ENCODE measurements at places on chromosomes 13 and 19.

- no peak for DNase-seq
These were observed 2.7 kb upstream of the FAM174C start for GRCh38 chr19:1272423-1273262.

DNA sequence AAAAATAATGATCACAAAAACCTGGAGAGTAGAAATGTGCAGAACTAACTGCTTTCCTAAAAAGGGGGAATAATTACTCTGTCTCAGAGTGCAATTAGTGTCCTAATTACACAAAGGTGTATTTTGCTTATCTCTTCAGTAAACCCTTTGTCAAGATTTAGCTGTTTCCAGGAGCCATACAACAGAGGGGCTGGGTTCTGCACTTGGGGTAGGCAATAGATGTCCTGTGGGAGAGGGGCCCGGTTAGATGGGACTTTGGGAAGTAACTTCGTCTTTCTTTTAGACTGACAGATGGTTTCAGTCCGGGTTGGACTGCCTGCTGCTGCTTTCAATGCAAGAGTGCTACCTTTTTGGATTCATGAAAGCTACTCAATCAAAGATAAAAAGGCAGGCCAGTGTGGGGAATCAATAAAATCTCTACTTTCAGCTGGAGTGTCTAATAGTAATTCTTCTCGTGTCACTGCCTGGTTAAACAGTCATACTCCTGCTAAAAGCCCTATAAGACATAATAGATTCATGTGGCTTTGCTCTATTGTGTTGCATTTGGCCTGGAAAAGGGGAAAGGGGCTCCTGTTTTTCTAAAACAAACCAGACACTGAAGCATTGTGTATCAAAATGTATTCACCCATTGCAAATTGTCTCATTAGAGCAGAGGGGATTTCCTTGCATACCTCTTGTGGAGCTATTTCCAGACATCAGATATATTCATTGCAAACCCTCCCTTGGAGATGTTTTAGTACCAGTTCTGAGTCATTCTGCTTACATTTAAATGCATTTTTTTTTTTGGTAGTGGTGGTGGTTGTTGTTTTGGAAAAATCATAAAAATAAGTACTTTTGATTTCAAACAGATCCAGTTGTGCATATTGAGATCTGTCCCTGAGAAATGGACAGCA is 83.3 kb upstream of the PCDH8 start:
- DNase-seq = no peak

GRCh38 chr19:4130744-4131438 is 7.0 kb upstream of the MAP2K2 start:
- DNase-seq = no peak

DNA sequence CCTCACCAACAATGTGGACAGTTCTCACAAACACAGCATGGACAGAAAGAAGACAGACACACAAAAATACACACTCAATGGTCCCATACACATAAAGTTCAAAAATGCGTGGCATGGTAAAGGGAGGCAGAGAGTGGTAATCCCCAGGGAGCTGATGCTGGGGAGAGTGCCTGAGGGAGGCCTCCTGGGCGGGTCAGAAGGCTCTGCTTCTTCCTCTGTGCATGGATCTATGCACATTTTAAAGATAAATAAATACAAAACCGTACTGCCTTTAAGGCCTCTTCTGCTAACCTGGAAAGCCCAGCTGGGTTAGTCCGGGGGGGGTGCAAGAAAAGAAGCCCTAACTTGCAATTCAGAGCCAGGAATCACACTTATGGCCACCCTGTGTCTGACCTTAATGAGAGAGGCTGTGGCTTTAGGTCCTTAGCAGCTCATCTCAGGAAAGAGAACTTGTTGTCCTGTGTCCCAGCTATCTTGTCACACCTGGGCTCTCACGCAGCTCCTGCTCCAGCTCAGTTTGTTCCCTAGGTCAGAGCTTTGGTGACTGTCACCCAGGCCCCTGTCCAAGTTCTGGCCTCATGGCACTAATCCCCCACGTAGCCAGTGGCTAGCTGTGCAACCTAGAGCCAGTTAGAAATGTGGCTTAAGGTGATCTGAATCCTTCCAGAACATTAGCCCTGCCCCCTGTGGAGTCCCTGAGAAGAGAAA is 28.5 kb downstream of the POP4 start:
- no peak for DNase-seq

- no peak for DNase-seq
These were observed 59.4 kb upstream of the KLF2 start for GRCh38 chr19:16265205-16265604.

GRCh38 chr13:24223341-24224231 is 63.1 kb downstream of the SPATA13 start:
- no peak for DNase-seq

- peak; percentile 55 for DNase-seq
These were observed 44.1 kb upstream of the RANBP3 start for GRCh38 chr19:6021878-6022569.

GRCh38 chr13:107643615-107644014 is 571.7 kb downstream of the LIG4 start:
- DNase-seq = no peak

- peak; percentile 7 for DNase-seq
These were observed 412.8 kb downstream of the ZNF536 start for GRCh38 chr19:30784850-30785457.

- no peak for DNase-seq
These were observed at the start of gene DGKH for GRCh38 chr13:42048342-42048683. Gene DGKH, plus strand, starts transcription at chr13:42048648. Its CDS starts 126 bp downstream, at chr13:42048774.

DNA sequence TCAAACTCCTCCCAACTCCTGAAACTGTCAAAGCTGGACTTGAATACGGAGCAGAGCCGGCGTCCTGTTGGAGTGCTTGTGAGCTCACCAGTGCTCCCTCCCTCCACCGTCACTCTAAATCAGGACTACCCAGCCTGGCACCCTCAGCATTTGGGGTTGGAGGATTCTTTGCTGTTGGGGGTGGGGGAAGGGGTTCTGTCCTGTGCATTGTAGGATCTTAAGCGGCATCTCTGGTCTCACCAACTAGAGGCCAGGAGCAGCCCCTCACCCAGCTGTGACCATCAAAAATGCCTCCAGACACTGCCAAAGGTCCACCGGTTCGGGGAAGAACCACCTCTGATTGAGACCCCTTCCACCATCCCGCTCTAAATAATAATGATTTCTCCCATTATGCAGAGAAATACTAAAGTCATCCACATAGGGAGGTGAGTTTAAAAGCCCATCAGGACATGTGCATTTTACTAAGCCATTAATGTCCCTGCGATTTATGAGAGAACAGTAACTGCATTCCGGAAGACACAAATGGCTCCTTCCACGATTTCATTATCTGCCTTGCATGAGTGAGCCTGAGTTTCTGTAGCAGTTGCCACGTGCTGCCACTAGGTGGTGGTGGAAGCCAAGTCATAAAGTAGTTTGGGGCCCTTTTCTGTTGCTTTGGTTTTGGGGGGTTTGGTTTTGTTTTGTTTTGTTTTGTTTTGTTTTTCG is 16.1 kb upstream of the USP29 start:
- DNase-seq = peak; percentile 9

- no peak for DNase-seq
These were observed 46.0 kb downstream of the WDFY2 start for GRCh38 chr13:51630288-51630615.

GRCh38 chr19:50719566-50719965 is at the start of gene SHANK1:
Gene SHANK1, minus strand, starts transcription at chr19:50719802. Its CDS starts 2,883 bp downstream, at chr19:50716919.
- DNase-seq = no peak

GRCh38 chr13:74528734-74529513 is 394.7 kb upstream of the KLF12 start:
- no peak for DNase-seq

- DNase-seq = no peak
These were observed 111.5 kb downstream of the TEX26 start for GRCh38 chr13:31043957-31044356.

DNA sequence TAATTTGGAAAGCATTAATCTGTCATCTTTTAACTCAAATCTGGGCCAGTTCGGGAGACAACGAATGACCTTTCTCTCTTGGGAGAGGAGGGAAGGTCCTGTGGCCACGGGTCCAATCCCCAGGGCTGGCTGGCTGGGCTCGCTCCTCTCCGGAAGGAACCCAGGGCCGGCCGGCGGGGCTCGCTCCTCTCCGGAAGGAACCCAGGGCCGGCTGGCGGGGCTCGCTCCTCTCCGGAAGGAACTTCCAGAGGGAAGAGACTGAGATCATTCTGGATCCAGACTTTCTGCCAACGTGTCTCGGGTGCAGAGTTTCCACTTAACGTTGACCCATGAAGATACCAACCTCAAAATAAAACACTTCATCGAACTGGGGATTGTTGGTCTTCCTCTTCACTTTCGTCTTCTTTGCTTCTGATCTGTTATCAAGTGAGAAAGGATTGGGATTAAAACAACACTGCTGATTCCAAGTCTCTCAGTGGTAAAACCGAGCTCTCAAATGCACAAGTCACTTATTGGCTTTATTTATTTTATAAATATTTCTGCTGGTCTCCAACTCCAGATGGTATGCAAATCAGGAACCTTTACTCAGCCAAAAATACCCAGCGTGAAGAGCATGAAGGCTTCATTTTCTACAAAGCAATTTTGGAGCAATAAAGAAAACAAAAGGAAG is 53.3 kb upstream of the C13orf46 start:
- no peak for DNase-seq

GRCh38 chr13:79860791-79861190 is 379.8 kb downstream of the NDFIP2 start:
- DNase-seq = no peak

DNA sequence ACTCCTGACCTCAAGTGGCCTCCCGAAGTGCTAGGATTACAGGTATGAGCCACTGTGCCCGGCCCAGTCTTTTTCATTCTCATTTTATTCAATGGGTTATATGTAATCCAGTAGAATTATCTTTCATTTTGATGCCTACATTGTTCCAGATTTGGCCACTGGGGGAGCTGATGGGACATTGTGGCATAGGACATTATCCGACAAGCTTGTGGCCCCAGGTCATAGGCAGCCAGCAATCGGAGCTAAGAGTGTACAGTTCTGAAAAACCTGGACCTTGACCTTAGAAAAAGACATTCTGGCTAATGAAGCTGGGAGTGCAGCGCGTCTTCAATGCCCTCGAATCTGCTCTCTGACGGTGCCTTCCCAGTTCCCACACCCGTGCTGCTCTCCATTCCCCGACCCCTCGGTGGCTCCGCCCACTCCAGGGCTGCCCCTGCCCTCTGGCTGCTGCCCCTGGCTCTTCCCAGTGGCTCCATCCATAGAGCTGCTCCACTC is 108.7 kb downstream of the TEX29 start:
- no peak for DNase-seq

- DNase-seq = no peak
These were observed 192.0 kb upstream of the SOX1 start for GRCh38 chr13:111874981-111875380.

DNA sequence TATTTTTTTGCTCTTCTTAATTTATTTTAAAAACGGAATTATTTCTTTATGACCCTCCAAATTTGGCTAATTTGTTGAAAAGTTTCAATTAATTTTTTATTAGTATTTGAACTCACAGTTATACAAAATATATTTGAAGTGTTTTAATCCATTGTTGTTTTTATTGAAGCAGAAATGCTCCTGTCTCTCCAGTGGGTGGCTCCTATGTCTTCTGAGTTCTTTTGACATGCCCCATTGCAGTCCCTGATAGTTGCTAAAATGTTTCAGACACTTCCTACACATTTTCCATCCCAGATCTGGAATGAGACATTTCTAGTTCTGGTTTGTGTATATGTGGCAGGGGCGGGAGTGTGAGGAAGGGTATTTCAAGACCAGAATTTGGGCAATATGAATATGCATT is 579.4 kb upstream of the PRR20A start:
- DNase-seq = no peak
